ENCODE measurements at places on chromosomes 1 and 21. TPM values are rescaled to one million over a fixed set of nuclear protein-coding genes. Genes with fewer than 3 reads are reported as not detected.

Gene SMPDL3B
- 58.0 TPM for total RNA-seq

Gene NPHS2
- not detected for total RNA-seq

Gene HPCA
- 0.64 TPM for total RNA-seq

Gene GUK1
- total RNA-seq: 183 TPM

GRCh38 chr1:231357831-231358354 lies 19.8 kb downstream of the SPRTN start:
- peak; percentile 19 for DNase-seq
- no peaks in the 10 kb centered on the region for H3K27me3 ChIP-seq
- H3K36me3 ChIP-seq: peaks cover 3% of the 10 kb centered on the region
- no peak overlapping the region for H3K27ac ChIP-seq
- no peak overlapping the region for H3K4me3 ChIP-seq

GRCh38 chr1:76770979-76771378 lies 96.3 kb upstream of the ST6GALNAC5 start:
- H3K36me3 ChIP-seq: no peaks in the 10 kb centered on the region
- no peak overlapping the region for H3K27ac ChIP-seq
- H3K27me3 ChIP-seq: no peaks in the 10 kb centered on the region
- no peak overlapping the region for H3K4me3 ChIP-seq

GRCh38 chr1:228062812-228063211 lies 19.7 kb upstream of the ARF1 start:
- H3K27ac ChIP-seq: no peak overlapping the region
- no peak for DNase-seq
- no peaks in the 10 kb centered on the region for H3K36me3 ChIP-seq
- H3K27me3 ChIP-seq: peaks cover 98% of the 10 kb centered on the region

GRCh38 chr1:167239257-167239656 lies 18.6 kb downstream of the POU2F1 start:
- no peaks in the 10 kb centered on the region for H3K27me3 ChIP-seq
- H3K36me3 ChIP-seq: no peaks in the 10 kb centered on the region
- no peak overlapping the region for H3K27ac ChIP-seq

DNA sequence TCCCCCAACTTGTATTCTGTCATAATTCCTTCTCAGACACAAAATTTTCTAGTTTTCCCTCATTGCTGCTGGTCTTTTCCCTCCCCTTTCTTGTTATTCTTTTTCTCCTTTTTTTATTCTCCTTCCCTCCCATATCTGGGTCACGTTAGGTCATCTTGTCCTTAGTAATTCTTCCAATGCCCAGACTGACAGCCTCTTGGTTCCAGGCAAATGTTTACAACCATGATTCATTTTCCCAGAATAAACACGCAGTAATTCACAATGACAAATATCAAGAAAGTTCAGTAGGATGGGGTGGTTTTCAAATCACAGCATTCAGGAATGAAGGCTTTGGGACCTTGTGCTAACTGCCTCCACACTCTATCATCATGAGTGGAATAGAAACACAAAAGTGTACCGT lies 25.2 kb downstream of the NHLH2 start:
- H3K27me3 ChIP-seq: no peaks in the 10 kb centered on the region
- DNase-seq: no peak
- no peak overlapping the region for H3K4me3 ChIP-seq
- no peak overlapping the region for H3K27ac ChIP-seq
- H3K4me1 ChIP-seq: no peaks in the 10 kb centered on the region

- no peak overlapping the region for H3K4me3 ChIP-seq
- H3K36me3 ChIP-seq: no peaks in the 10 kb centered on the region
- DNase-seq: no peak
- no peak overlapping the region for H3K27ac ChIP-seq
These were observed 99.9 kb upstream of the SGIP1 start for GRCh38 chr1:66434096-66434495.

- no peaks in the 10 kb centered on the region for H3K27me3 ChIP-seq
- H3K4me1 ChIP-seq: peaks cover 2% of the 10 kb centered on the region
- no peak overlapping the region for H3K4me3 ChIP-seq
- no peak overlapping the region for H3K27ac ChIP-seq
- no peaks in the 10 kb centered on the region for H3K36me3 ChIP-seq
These were observed 5.5 kb upstream of the PLEKHM2 start for GRCh38 chr1:15678578-15678977.
